ENCODE measurements at places on chromosomes 5 and 9.

DNA sequence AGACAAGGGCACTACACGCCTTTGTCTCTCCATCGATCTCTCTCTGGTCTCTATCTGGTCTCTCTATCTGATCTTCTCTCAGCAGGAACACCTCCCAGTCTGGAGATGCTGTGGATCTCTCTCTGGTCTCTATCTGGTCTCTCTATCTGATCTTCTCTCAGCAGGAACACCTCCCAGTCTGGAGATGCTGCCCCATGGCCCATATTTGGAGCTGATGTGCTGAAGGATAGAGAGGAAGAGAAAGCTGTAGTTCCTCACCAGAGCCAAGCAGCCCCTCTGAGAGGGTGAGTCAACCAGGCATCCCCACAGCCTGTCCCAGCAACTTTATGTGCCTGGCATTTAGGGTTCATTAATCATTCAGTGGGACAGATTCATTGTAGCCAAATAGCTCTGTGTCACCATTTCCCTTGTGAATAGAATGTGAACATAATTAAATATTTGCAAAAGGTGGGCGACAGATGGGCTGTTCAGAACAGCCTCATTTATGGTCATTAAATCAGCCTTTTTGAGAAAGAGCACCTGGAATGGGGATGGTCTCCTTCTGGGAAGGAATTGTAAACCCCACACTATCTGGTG, 189.3 kb upstream of the MAST4 start:
- DNase-seq, result no peak

GRCh38 chr5:35198075-35198474, 32.2 kb downstream of the PRLR start:
- DNase-seq, result no peak

- DNase-seq, result no peak
These were observed 723.3 kb downstream of the CETN3 start for GRCh38 chr5:89686081-89686765.

- DNase-seq, result no peak
These were observed 71.0 kb downstream of the BRINP1 start for GRCh38 chr9:119298076-119298853.

DNA sequence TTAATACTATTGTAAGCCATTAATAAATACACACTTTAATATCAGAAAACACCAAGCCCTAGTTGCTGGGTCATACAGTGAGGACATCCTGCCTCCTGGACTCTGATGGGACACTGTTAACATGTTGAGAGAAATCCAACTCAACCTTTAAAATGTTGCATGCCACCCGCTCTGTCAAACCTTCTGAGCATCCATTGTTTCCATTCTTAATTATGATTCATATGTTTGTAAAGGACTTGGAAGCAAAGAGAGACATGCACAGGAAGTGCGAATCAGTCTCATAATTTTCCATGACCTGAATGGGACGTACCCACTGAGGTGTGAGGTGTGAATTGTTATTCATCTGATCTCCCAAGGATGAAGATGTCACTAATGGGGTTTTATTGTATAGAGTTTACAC, 186.4 kb downstream of the CAAP1 start:
- DNase-seq, result no peak

DNA sequence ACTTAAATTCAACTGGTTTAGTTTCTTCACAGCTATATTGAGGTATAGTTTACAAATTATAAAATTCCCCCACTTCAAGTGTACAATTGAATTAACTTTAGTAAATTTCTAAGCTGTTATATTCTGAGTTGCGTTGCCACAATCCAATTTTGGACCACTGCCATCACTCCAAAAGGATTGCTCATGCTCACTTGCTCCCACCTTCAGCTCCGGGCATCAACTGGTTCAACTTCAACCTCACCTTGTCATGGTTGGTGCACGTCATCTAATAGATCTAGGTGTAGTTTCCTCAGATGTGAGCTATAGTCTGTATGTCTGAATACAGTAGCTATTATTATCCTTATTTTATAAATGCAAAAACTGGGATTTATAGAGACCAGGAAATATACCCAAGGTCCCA, 942.5 kb upstream of the WWC1 start:
- DNase-seq, result no peak

- DNase-seq, result no peak
These were observed 378.3 kb downstream of the KCTD16 start for GRCh38 chr5:144548936-144549335.

GRCh38 chr5:179331591-179332375, 13.5 kb downstream of the ADAMTS2 start:
- no peak for DNase-seq

DNA sequence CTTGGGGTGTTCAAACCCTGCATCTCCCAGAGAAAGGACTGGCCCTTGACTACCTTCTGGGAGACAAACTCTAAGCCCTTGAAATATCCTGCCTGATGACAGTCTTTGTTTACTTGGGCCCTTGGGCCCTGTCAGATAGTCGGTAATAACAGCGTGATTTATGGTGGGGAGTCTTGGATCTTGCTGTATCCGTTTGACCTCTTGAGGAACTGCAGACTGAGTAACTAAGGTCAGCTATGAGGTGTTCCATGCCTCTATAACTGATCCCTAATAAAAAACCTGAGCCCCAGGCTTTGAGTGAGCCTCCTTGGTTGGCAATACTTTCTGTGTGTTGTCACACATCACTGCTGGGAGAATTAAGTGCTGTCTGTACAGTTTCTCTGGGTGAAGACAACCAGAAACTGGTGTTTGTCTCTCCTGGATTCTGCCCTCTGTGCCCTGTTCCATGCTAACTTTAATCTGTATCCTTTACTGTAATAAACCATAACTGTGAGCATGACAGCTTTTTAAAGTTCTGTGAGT, 56.2 kb upstream of the ANKRD33B start:
- no peak for DNase-seq

DNA sequence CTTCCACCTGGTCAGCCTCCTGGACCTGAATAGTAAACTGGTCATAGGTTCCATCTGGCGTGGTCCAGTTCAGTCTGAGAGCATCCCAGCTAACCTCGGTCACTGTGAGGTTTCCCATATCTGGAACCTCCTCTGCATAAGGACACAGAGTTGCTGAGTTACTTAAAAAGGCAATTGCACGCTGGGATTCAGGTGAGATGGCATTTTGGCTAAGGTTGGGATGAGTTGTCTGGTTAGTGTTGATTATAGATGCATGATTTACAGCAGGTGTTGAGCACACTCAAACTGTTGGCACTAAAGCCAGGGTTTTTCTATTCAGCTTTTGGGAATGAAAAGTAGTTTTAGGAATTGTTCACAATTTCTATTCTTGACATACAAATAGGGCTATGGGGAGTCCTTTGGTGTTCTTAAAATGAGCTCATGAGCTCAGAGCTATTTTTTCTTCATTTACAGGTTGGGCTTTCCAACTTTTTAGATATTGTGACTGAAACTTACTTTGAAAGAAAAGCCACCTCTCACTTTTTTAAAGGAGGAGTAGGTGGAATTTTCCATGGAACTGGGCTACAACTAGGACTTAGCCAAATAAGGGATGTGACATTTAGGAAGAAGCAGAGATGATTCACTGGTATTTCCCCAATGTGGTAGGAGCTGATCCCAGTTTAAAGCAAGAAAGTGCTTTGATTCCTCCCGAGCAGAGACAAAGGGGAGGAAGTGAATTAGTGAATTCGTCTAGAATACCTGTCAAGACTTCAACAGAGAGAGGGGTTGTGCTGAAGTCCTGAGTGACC, 54.7 kb downstream of the TNC start:
- DNase-seq, result peak; percentile 49

All from inflammatory macrophage treated with lipopolysaccharide for 1 hour (primary cell).